ENCODE measurements at places on chromosomes 2 and 18.

- no peak for DNase-seq
Observed at GRCh38 chr2:129864719-129865118, 114.7 kb upstream of the RAB6C start.

DNA sequence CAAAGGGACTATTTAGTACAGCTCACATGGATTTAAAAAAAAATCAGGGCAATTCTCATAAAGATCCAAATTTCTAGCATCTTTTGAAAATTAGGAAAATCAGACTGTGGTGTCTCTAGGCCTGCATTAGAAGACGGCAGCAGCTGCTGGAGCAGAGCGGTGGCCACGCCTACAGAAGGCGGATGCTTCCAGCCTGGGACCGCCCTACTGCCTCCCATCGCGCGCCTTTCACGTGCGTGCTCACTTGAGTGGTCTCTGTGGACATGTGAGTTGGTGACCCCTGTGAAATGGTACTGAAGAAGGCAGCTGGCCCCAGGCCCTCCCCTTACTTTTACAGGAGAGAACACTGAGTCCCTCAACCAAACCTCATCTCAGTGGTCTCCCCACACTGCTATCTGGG, 15.2 kb upstream of the ZFP36L2 start:
- DNase-seq = no peak

DNA sequence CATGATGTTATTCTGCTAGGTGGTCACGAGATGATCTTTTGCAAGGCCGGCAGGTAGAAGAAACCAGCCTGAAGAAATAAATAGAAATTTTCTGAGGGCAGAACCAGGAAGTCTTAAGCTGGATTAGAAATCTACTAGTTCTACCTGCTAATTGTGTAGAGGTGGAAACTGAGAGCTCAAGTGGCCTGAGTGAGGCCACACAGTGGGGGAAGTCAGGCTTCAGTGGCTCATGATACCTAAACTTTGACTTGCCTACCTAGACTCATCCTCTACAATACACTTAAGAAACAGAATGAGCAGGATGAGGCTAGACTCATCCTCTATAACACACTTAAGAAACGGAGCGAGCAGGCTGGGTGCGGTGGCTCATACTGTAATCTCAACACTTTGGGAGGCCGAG, 134.9 kb upstream of the NDUFV2 start:
- no peak for DNase-seq

GRCh38 chr2:26269571-26270158, 24.9 kb downstream of the HADHB start:
- no peak for DNase-seq

Data from activated CD4-positive, alpha-beta T cell treated with anti-CD3 and anti-CD28 coated beads, Interleukin-2, amount 50 U/mL, for 4 hours (primary cell).